Upper lobe of right lung (tissue), 1 donor: ENCODE measurements at places on chromosomes 1 and 21. TPM values are rescaled to one million over a fixed set of nuclear protein-coding genes. Genes with fewer than 3 reads are reported as not detected.

The KAZN gene
- 33.5 TPM for total RNA-seq

The RIPPLY3 gene
- not detected for total RNA-seq

The C1orf52 gene
- total RNA-seq: 22.5 TPM

The HECTD3 gene
- 43.6 TPM for total RNA-seq

The KCNJ10 gene
- total RNA-seq: not detected

The TEX38 gene
- total RNA-seq: not detected

The TNN gene
- not detected for total RNA-seq

The PTBP2 gene
- 14.7 TPM for total RNA-seq

The OLIG2 gene
- not detected for total RNA-seq

The INKA2 gene
- 13.3 TPM for total RNA-seq

The VCAM1 gene
- 8.1 TPM for total RNA-seq

The BLACAT1 gene
- total RNA-seq: 0.84 TPM

The FAM76A gene
- 23.3 TPM for total RNA-seq

The LRRC38 gene
- total RNA-seq: 0.17 TPM

The VWA5B1 gene
- total RNA-seq: 0.09 TPM

The TTLL7 gene
- total RNA-seq: 16.2 TPM

The ELAVL4 gene
- total RNA-seq: 0.12 TPM

The LRRC8C gene
- 12.6 TPM for total RNA-seq

The LCE1B gene
- total RNA-seq: not detected

The SLC1A7 gene
- 0.26 TPM for total RNA-seq

The C4BPA gene
- total RNA-seq: 175 TPM

The PDPN gene
- total RNA-seq: 47.0 TPM

The KIF1B gene
- total RNA-seq: 35.5 TPM

The UBE2U gene
- not detected for total RNA-seq

The CTTNBP2NL gene
- 59.4 TPM for total RNA-seq

The LCA5L gene
- 1.8 TPM for total RNA-seq
